T-helper 9 cell (primary cell): ENCODE measurements at places on chromosomes 6 and 20.

- DNase-seq: peak; percentile 24
Measured at GRCh38 chr6:88870717-88871330, 92.6 kb downstream of the RNGTT start.

GRCh38 chr6:35906499-35906846 is 14.4 kb downstream of the SRPK1 start:
- no peak for DNase-seq

GRCh38 chr6:107894809-107895396 is 63.1 kb downstream of the SEC63 start:
- no peak for DNase-seq

- no peak for DNase-seq
Measured at GRCh38 chr20:50367104-50367674, 143.0 kb upstream of the PTPN1 start.
